ENCODE measurements at places on chromosomes 12 and 14.

DNA sequence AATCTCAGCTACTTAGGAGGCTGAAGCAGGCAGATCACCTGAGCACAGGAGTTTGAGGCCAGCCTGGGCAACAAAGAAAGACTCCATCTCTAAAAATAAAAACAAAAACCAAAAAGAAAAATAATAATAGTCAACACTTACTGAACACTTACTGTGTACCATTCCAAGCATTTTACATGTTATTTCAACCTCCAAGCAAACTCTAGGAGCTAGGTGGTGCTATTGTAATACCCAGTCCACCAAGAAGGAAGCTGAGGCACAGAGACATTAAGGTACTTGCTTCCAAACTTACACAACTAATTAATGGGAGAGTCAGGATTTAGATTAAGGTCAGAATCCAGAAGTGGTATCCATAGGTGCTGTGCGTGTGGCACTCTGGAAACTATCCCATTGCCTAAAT, 13.7 kb upstream of the OR6J1 start:
- no peak for DNase-seq

DNA sequence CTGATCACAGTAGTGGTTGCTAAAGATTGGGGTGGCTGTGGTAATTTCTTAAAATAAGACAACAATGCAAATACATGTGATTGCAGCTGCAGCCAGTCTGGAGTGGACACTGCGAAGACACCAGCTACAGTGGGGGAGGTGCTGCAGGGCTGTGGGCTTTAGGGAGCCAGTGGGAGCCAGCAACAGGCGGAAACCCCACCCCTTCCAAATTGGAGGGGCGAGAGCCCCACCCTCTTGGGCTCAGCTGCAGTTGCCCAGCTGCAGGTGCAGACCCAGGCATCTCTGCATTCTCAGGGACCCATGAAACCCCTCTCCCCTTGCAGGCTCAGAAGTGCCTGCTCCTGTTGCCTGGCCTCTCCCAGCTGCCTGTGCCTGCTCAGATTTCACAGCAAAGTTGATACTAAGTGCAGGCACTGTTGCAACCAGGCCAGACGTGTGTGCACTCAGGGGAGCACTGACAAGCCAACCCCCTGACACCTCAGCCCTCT, 104.8 kb downstream of the MYF5 start:
- no peak for DNase-seq

DNA sequence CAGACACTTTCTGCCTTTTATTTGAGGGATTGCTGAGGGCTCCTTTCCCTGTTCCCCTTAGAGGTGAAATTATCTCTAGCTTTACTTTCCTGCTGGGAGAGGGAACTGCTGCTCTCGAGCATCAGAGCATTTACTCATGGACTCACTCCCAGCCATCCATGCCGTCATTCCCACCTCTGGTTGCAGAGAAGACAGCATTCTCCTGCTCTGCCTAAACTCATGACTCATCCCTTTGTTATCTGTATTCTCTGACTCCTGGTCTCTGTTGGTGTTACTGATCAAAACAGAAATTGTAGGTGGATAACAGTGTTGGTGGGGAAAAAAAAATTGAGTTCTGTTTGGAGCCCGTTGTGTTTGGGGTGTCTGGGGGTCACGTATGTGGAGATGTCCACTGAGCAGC, 159.3 kb downstream of the TTC8 start:
- no peak for DNase-seq

DNA sequence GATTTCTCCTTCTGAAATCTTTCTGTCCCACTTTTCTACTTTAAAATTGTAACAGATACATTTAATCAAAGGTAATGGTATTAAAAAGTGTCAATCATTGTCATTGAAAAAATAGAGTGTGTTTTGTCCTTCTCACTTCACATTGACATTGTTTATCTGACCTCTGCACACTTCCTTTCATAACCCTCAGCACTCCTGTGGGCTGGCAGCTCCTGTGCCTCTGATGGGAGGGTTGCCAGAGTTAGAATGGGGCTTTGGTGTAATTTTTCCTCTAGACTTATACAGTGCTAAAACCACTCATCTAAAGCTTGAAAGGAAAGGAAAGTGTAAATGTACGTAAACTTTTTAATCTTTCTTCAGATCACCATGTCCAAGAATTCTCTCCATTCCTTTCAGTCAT, 23.7 kb downstream of the KCNA1 start:
- no peak for DNase-seq

- no peak for DNase-seq
Measured at GRCh38 chr12:18998343-18999261, 130.9 kb upstream of the PLEKHA5 start.

- DNase-seq = peak; percentile 46
Measured at GRCh38 chr12:121668750-121669520, 519 bp downstream of the MORN3 start.

DNA sequence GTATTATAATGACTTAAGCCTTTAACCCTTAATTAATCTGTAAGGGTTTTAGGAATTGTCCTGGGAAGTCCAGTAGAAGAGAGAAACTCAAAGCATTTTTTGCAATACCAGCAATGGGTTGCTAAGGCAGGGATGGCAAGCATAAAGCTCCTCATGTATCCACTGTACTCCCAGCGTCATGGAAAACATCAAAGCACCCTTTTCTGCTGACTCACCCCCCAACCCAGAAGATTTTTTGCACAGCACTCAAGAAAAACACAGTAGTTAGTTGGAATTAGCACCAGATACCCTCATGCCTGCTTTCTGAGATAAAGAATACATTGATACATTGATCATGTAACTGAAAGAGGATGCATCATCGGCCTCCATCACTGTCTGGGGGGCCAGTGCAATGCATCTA, 199.1 kb upstream of the CNOT2 start:
- no peak for DNase-seq

DNA sequence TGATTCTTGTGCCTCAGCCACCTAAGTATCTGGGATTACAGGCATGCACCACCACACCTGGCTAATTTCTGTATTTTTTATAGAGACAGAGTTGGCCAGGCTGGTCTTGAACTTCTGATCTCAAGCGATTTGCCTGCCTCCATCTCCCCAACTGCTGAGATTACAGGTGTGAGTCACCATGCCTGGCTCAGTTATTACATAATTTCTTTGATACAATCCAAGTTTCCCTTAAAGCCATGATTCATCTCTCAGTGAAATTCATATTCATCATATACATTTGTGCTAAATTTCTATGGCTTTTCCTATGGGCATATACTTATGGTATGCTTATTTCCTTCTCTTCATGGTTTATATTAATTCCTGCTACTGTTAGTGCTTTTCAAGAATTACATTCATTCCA, 29.1 kb upstream of the PZP start:
- DNase-seq = no peak

DNA sequence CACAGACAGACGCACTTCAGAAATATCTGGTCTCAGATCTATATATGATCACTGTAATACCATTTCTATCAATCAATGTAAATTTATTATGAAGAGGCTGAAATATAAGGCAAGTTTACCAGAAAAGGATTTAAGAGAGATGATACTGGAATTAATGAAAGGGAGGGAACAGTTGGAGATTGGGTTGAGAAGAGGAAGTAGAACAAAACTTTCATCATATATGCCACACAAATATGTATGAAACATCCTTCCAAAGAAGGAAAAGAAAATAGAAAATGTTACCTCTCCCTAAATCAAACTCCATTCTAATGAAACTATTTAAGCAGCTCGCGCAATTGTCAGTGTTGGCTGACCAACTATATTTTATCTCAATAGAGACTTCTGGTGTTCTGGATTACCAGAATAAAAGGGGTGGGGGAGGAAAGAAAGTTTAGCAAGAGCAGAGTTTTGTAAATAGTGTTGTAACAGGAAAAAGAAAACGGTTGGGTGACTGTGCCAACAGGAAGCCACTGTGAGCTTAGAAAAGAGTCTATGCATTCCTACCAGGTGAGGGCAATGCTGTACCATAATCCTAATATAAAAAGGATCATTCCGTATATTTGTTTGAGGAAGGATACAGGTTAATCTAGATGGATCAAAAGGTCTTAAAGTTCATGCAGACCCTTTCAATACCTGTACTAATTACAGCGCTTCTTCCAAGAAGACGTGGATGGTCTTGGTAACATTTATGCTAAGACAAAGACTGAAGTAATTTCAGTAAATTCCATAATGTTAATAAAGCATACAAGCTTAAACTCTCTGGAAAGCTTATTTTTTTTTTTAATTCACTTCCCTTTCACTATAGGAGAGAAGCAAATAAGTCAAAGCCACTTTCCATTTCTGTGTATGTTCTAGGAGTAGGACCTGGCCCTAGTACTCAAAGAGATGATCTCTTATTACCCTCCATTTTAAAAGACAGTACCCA, 14.5 kb upstream of the LLPH start:
- no peak for DNase-seq

DNA sequence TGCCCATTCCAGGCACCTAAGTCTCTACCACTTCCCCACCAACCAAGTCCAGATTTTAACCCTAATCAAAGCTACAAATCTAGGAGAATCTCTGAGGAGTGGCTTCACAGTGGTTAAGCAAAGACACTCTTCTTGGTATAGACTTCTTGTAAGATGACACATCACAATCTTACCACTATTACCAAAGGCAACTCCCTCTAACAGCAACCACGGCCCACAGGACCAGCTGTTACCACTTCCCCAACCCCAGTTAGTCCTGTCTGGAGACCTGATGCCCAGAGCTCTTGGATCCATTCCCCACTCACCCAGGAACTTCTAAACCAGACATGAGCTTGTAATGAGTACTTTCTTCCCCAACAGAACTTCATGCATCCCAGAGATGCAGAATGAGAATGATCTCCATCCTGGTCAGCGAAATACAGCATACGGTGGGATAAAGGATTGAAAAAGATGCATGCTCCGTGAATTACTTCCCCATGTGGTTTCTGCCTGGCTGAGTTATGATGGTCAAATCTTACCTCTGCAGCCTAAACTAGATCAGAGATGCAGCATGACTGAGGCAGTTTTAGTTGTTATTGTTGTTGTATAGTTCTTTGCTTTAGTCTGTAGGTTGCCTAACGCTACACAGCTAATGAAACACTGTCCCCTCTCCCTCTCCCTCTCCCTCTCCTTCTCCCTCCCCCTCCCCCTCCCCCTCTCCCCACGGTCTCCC, 87.7 kb upstream of the FOXN3 start:
- no peak for DNase-seq

- DNase-seq = no peak
Measured at GRCh38 chr14:62381311-62382070, 619.3 kb downstream of the SNAPC1 start.

DNA sequence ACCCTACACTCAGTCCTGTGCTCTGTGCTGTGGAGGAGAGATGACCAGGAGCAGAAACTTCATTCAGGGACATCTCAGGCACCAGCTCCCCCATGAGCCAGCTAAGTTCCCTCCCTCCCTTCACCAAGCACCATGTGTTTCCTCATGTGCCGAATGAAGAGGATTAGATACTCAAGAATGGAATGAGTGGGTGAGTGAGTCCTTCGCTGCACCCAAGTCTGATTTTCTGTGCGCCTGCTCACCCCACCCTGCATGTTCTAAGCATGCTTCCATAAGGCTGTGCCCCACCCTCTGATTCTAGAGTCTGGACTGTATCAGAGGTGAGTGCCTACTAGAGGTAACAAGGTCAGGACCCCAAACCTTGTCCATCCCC, 12.1 kb downstream of the SERPINA5 start:
- DNase-seq = no peak
